Astrocyte of the cerebellum (primary cell): ENCODE measurements at places on chromosomes 11 and 22.
A peak's percentile ranks its signal among the peaks of the same experiment; 100 is the strongest.

DNA sequence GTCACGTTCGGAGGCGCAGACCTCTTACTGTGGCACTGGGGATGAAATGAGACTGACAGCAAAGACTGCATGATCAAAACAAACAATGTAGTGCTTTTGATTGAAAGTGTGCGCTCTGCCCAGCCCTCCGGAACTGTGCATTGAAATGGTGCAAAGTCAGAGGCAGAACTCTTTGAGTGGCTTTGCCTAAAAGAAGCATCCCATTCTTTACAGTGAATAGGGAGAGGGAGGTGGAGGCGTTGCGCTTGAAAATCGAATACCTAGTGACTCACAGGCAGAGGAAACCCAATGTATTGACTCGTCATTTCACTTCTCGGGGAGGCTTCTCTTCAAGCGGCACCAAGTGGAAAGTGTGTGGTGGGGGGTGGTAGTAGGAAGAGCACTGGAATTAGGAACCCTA is 10.9 kb downstream of the RCN1 start:
- DNase-seq: no peak

DNA sequence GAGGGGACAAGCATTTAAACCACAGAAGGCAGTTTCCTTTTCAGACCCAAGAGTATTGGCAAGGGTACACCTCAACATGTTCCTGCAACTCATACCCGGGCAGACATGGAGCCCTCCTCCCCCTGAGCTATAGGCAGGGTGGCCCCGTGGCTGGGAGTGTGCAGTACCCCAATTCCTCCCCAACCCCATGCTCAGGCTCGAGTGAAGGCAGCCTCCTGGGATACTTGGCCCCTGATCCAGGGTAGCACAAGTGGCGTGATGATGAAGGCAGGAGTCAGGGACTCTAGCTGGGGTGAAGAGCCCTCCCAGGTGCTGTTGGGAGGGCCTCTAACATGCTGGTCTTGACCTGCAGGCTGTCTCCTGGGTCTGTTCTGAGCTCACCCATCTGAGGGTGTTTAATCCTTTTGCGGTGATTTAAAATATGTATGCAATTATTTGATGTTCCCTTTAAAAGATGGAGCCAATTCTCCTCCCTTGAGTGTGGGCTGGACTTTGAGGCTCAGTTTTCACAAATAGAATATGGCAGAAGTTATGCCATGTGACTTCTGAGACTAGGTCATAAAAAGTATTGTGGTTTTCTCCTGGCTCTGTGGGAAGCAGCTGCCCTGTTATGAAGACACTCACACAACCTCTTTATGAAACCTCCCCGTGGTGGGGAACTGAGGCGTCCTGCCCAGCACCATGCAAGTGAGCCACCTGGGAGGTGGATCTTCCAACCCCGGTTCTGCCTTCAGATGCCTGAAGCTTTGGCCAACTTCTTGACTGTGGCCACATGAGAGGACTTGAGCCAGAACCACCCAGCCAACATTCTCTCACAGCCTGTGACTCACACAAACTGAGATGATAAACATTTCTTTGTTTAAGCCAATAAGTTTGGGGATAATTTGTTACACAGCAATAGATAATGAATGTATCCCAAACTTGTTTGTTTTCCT is 54.7 kb upstream of the NECTIN1 start:
- no peak for DNase-seq

DNA sequence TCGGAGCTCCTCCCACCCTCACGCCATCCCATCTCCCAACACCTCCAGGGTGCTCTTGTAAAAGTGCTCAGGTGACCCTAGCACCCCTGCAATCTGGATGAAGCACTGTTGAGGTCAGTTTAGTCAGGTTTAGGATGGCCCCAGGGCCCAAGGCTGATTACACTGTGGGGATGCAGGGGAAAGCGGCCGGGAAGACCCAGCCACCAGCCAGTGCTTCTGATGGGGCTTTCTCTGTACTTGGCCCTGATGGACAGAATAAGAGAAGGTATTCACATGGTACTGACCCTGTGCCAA is 28.7 kb downstream of the TPBGL start:
- no peak for DNase-seq

DNA sequence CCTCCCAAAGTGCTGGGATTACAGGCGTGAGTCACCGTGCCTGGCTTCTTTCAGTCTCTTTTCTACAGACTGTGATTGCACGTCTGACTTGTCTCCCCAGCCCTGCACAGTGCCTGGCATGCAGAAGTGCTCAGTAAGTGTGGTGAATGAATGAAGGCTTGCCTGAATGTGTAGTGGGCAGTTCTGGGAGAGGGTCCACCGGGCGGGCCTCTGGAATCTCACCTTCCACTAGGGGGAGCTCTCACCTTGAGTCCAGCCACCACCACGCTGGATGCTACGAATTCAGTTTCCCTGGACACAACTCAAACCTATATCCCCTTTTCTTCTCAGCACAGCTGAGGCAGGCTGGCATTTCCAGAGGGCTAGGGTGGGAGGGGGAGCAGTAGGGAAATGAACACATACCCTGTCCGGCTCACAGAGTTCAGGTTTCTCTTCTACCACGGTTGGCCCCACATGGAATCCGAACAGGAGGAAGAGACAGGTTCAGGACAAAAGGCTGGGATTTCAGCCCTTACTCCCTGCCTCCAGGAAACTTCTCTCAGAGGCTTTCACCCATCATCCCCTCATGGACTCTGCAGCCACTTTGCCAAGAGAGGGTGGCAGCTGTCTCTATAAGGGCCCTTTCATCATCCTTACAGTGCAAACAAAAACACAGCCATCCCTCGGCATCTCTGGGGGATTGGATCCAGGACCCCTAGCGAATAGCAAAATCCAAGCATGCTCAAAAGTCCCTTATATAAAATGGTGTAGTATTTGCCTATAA is 86.8 kb downstream of the NECTIN1 start:
- no peak for DNase-seq

DNA sequence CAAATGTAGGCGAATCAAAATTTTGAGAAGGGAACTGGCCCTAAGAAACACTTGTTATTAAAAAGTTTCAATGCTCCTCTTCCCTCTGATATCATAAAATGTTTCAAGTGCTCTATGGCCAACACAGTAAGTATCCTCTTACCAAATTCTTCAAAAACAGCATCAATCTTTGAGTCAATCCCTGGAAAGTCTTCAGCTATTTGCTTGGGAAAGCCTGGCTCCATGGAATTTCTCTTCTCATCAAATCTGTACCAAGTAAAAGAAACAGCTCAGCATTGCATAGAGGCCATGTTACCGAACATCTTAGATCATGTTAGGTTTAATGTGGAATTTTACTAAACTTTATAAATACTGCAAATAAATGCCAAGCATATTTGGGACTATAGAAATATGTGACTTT is 6.3 kb downstream of the MMP3 start:
- DNase-seq: no peak

DNA sequence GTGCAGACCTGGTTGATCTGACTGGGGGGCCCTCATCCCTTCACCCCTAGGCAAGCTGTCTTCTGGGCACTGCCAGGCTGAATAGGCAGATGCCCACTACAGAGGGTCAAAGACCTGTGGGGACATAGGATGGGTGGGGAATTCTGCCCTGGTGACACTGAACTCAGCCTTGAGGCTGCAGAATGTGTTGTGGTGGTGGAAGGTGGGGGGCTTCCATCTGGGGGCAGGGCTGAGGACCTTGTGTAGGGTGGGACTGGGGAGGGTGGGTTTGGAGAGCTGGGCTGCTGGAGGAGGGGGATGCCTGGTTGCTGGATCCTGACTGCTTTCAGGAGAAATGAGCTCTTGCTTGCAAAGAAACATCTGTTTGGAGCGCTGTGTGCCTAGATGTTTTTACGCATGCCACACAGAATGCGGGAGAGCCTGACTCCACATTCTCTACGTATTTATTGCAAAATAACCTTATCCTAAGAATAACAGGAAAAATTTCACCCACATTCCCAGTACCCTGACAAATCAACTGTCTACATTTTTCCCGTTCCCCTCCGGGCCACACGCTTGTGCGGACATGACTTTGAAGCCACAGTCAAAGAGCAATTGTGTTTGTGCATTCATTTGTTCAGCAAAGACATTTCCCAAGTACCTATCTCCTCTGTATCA is 18.3 kb downstream of the SMIM38 start:
- no peak for DNase-seq

- peak; percentile 88 for DNase-seq
These were observed 25.4 kb downstream of the MMP20 start for GRCh38 chr11:102599642-102600261.

GRCh38 chr11:32526760-32527159 is 56.9 kb upstream of the EIF3M start:
- DNase-seq: no peak

- DNase-seq: no peak
These were observed 423.7 kb downstream of the SHANK2 start for GRCh38 chr11:70828593-70829082.

DNA sequence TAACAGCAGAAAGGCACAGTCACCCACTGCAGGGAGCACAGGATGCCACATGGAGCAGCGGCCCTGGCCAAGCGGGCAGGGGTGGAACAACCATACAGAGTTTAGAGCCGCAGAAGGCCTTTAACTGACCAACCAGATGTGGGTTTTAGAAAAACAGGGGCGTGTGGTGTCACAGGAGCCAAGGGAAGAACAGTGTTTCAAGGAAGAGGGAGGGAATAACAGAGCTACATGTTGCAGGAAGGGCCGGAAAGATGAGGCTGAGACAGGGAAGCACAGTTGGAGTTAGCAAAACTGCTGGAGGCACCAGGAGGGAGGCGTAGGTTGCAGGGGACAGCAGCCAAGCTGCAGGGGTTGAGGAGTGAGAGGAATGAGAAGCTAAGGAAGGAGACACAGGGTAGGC is 7.8 kb upstream of the NAA40 start:
- no peak for DNase-seq

DNA sequence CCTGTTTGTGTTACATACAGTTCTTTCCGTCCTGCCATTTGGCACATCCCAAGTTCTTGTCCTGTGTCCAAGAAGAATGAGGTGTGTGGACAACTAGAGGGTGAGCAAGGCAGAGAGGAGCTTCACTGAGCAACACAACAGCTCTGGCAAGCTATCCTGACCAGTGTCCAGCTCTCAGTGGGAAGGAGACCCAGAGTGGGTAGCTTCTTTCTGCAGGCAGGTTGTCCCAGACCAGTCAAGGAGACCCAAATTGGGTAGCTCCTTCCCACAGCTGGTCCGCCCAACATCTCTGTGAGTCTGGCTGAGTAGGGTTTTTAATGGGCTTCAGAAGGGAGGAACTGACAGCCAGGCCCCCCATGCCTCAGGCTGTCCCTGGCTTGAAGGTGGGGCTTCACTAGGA is 35.2 kb upstream of the EXPH5 start:
- DNase-seq: no peak

- no peak for DNase-seq
These were observed 87.8 kb downstream of the MIAT start for GRCh38 chr22:26744892-26745808.

DNA sequence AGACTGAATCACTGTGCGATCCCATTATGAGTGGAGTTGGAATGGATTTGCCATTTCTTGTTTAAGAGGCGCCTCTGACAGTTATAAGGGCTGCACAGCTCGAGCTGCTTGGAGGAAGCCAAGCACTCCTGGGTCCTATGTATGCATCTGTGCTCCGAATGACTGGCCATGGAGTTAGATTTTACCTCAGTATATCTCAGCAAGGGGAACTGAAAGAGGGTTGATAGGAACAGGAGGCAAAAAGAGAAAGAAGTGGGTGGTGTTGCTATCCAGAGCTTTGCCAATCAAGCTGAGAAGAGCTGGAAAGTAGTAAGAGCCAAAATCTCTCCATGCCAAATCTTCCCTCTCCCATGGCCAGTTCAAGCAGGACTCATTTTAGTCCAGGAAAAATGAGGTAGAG is 632.0 kb upstream of the KIRREL3 start:
- no peak for DNase-seq

DNA sequence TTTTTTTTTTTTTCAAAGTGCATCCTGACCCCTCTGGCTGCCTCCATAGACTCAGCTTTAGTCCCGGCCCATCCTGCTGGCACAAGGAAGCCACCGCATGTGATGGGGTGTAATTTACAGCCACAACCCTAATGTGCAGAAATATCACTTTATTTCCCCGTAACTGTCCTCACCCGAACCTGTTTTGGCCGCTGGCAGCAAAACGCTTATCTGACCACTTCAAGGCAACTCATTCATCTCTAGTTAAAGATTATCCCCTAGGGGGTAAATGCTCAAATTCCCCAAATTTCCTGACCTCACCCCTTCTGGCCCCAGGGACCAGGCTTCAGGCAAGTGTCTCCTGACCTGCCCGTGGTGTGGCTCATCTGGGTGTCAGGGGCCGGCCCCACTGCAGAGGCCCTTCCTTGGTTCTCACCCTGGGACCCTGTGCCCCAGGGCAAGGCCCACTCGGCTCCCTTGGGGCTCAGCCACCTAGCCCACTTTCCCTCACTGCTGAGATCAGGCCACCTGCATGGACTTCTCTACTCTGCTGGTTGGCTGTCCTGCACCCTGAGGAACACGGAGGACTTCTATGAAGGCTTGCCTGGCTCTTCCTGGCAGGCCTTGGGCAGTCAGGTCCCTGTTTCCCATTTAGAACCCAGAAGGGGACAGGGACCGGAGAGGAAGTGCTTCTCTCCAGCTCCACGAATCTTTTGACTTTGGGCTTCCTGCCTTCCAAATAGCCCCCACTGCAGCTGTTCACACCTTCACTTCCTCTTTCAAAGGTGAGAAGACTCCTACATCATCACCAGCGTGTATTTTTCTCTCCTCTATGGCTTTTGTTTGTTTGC is 53.3 kb downstream of the WNT11 start:
- no peak for DNase-seq

GRCh38 chr11:65156926-65157325 is 13.1 kb upstream of the SPDYC start:
- DNase-seq: no peak

GRCh38 chr11:59551659-59552521 is 40.6 kb downstream of the OR4D9 start:
- DNase-seq: no peak

DNA sequence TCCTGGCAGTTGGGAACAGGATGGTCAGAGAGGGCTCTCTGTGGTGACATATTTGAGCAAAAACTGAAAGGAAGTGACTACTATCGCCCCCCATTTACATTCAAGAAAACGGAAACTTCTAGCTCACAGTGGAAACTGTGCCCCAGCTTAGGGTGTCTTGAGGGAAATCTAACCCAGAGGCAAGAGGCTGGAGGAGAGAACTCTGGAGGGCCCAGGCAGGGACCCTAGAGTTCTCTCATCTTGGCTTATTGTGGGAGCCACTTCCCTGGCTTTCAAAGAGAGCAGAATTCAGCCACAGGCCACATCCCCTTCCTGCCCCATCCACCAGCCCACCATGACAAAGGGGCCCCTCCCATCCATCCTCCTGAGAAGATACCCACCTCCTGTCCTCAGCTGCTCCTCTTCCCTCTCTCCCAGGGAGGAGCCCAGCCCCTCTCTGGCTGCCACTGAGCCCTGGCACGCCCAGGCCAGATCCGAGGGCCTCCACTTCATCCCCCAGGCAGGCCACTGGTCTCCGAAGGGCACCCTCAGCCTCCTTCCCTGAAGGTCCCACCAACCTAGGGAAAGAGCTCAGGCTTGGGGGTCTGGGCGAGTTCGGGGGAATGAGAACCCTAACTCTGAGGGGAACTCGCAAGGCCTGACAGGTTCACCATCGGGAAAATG is 1.6 kb upstream of the TMPRSS13 start:
- no peak for DNase-seq
